ENCODE measurements at places on chromosomes 12 and 14.

GRCh38 chr14:24513009-24513408 lies 4.9 kb upstream of the CMA1 start:
- no peak for DNase-seq

DNA sequence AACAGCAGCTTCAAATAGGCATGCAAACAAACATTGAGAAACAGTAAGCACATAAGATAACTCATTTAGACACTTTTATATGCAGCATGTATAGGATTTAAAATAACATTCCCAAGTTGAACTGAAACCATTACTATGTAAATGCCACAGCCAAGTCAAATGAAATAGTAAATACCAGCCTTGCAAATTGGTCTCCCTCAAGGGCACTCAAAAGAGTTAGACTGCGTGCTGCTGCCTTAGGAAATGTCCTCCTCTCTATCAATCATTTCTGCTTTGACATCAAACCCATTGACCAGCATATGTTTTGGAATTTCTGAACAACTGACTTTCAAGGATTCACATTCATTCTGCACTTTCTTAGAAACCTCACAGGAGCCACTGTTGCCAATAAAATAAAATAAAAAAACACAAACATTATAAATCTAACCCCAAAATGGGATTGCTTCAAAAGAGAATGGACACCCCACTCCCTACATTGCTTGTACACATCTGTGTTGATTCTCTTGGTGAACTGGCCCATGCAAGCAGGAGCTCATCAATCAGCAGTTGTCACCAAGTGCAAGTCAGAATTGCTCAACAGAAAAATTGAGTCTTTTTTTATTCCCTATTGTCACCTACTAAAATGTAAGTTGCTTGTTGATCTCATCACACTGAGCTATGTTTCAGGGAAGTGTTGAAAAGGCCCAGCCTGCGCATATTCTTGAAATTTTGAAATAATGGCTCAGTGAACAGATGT lies 256.2 kb downstream of the DAD1 start:
- DNase-seq = no peak

DNA sequence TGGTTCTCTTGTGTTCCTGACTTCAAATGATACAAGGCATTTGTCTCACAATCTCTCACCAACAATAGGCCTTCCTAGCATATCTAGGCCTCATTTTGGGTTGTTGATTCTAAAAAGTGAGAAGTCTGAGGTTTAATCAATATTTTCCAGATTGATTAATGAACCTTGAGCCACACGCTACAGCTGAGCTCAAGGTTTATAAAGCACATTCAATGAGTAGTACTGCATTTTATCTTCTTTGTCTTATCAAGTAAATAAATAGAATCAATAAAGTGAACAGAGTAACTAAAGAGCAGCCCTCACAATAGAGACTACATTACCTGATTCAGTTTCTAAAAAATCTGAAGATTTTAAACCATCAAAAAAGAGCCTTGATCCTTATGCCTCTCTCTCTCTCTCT lies 407.5 kb upstream of the CLEC14A start:
- no peak for DNase-seq

GRCh38 chr12:6229224-6230218 lies 29.3 kb downstream of the CD9 start:
- DNase-seq = peak; percentile 59

DNA sequence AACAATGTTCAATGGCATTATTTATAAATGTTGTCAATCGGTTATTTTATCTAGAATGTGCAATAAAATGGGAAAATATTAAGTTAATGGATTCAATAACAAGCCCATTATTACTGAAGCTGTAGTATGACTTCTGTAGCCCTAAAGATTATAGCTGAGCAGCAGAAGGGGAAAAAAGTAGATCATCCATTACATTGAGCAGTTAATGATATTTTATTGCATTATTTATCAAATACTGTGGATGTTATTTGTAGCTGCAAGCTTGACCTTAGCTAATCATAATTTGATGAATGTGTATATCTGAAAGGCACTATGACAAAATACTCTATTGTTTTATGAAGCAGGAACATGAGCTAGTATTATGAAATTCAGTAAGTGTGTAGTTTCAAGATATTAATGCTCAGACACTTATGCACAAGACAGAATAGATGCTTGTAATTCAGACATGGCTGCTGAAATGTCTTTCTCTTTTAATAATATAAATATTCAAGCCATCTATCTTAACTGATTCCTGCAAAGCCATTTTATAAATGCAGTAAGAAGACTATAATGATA lies 131.5 kb upstream of the MGAT4C start:
- DNase-seq = no peak

DNA sequence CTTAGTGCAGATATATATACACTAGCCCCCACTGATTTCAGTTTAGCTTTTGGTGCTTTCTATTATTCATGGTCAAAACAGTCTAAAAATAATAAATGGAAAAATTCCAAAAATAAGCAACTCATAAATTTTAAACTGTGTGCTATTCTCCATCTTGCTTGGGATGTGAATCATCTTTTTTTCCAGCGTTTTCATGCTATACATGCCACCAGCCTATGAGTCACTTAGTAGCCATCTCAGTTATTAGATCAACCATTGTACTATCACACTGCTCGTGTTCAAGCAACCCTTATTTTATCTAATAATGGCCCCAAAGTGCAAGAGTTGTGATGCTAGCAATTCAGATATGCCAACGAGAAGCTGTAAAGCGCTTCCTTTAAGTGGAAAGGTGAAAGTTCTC lies 73.9 kb upstream of the KRR1 start:
- DNase-seq = no peak

GRCh38 chr12:68890701-68891113 lies 42.3 kb downstream of the CPM start:
- no peak for DNase-seq

- DNase-seq = no peak
These were observed 31.1 kb downstream of the SYNE3 start for GRCh38 chr14:95485222-95485819.

DNA sequence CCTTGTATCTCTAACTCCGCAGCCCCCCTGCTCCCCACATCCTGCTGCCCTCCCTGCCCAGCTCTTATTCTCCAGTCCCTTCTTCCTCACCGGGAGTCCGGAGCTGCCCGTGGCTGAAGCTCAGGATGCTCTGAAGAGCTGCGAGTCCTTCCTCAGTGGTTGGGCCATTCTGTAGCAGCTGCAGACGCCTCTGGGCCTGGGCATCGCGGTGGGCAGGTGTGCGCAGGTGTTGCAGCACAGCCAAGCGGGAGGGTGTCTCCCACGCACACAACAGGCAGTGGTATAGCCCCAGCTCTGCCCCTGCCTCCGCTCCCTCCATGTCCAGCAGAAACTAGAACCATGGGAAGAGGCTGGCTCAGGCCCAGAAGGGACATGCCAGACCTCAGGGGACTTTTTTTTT lies 20.2 kb downstream of the ZFHX2 start:
- no peak for DNase-seq

DNA sequence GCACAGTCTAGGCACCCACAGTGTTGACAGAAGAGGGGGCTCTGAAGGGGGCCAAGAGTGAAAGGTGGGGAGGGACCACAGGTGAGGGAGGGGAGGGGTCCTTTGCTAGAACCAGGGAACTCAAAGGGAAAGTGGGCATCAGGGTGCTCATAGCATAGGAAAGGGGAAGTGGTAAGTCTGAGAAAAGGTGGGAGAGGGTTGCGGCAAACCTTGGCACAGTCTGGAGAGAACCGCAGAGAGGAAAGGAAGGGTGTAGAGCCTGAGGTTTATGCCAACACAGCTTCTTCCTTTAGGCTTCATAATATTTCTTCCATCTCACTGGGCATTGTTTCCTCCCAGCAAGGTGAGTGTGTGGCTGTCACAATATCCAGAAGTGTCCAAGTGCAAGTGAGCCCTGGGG lies 11.5 kb upstream of the PLEK2 start:
- no peak for DNase-seq

DNA sequence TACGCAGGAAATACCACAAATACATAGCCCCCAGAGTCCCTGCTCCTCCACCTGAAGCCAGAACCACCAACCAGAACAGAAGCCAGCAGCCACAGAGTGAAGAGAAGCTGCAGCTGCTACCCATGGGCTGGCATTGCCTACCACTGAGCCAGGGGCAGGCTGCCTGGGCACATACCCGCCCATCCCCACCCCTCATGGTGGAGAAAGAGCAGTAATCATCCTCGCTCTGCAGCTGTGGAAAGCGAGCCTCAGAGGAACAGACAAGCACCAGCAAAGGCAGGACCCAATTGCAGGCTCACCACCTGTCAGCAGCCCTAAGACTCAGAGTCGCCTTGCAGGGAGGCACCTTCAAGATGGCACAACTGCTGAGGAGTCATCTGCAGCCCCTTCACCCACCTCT lies 11.2 kb upstream of the CD9 start:
- no peak for DNase-seq

DNA sequence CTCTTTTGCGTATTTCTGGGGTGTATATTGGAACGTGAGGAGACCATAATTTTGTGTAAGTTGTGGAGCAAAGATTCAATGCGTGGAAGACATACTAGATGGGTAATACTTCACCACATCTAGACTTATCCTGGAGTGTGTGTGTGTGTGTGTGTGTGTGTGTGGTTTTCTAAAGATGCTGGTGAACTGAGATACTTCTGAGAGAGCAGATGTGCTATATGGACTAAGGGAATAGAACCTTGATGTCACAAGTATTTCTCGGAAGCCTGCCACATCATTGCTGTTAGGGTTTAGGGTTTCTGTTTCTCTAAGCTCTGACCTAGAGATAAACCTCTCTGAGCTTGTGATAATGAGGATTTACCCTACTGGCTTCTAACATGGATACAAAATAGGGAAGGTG lies 138.8 kb downstream of the DACT1 start:
- DNase-seq = no peak

DNA sequence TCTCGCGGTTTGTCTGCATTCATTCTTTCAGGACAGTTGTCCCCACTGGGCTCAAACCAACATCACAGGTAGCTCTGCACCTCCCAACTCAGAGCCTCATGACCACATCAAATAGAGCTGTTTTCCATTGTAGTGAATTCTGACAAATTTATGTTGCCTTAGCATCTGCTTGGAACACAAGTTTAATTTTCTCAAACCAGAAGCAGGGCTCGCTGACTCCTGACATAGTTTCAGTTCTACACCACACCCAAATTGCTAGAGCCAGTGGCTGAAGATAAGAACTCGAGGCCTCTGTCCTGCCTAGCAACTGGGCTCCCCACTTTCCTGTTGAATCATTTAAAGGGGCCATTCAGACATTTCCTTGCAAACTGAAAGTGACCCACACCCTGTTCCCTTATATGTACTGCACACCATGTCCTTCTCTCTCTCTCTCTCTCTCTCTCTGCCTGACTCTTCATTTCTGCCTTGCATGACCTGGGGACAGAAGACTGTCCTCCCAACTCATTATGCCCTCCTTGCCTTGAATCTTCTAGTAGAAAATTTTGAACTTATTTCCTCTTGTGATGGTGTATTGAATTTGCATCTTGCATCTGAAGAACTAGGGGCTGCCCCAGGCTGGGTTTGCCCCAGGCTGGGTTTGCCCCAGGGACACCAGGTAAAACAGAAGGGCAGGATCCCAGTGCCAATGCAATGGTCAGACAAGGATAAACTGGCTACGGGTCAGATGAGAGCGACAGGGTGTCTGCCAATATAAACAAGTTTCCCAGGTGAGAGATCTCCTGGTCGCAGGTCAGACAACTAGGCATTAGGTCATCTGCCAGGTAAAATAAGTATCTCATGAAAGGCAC lies 9.7 kb upstream of the WSCD2 start:
- DNase-seq = no peak

DNA sequence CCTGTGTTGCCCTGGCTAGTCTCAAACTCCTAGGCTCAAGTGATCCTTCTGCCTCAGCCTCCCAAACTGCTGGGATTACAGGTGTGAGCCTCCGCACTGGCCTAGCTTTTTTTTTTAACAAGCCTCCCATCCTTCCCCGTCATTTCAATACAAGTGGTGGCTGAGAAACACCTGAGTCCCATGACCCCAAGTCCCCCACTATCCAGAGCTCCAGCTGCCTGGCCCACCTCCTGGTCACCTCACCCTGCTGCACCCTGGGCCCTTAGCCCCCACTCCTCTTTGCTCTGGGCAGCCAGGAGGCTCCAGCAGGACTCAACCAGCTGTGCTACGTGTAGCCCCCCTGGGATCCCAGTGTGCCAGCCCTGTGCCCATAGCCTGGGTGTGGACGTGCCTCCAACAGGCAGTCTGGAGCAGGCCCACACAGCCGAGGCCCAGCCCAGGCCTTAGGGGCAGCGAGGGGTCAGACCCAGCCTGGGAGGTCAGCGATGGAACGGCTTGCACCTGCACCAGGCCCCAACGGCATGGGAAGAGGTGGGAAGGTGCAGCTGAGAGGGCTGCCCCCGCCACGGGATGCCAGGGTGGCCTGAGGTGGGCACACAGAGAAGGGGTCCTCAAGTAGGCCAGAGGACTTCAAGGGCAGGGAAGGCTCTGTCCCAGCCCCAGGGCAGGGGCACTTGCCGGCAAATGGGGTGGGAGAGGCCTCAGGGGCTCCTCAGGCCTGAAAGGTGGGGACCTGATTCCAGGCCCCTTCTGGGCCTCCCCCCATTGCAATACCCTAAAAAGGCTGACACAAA lies 6.5 kb downstream of the AHNAK2 start:
- no peak for DNase-seq

DNA sequence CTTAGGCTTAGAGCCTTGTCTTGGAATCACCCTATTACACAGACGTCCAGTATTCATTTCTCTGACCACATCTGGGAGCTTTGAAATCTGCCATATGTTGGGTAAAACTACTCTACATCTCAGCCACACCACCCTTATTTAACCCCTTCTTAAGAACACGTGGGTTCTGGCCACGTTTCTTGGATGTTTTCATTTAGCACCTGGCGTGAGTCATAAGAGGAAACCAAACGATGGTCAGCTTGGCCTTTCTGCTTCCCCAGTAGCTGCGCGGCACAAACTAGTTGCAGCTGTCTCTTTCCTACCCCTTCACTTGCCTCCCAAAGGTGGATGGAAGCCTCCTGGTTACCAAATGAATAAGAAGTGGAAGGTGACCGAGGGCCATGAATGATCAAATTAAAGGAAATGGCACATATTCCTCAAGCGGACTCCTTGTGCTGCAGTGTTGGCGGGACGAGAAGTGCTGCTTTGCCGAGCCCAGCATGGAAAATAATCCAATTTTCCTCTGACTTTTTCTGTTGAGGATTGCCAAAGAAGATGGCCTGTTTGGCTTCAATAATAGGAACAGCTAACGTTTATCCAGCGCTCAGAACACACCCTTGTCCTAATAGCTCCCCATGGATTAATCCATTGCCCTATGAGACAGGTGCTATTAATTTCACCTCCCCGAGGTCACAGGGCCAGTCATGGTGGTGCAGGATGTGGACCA lies 154.1 kb downstream of the ZNF664 start:
- DNase-seq = no peak

DNA sequence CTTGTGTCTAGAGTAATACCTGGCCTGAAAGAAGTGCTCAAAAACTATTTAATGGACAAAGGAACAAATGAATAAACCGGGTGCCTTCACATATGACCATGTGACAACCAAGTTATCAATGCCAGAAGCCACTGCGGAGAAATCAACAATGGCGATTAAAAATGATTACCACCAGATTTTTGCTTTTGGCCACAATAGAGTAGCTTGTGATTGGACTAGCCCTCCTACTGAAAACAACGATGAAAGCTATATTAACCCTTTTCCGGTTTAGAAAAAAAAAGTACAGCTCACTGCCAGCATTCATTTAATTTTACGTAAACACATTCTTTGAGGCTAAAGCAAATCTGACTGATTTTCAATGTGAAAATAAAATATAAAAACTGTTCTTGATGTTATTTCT lies 41.6 kb upstream of the TTC7B start:
- DNase-seq = no peak

GRCh38 chr14:71536927-71537772 lies 395.1 kb upstream of the RGS6 start:
- DNase-seq = no peak

Data from astrocyte of the cerebellum (primary cell).